ENCODE measurements at places on chromosomes 12 and 14. TPM values are rescaled to one million over a fixed set of nuclear protein-coding genes. Genes with fewer than 3 reads are reported as not detected.

KCNH3 gene
- 0.29 TPM for total RNA-seq

DNA sequence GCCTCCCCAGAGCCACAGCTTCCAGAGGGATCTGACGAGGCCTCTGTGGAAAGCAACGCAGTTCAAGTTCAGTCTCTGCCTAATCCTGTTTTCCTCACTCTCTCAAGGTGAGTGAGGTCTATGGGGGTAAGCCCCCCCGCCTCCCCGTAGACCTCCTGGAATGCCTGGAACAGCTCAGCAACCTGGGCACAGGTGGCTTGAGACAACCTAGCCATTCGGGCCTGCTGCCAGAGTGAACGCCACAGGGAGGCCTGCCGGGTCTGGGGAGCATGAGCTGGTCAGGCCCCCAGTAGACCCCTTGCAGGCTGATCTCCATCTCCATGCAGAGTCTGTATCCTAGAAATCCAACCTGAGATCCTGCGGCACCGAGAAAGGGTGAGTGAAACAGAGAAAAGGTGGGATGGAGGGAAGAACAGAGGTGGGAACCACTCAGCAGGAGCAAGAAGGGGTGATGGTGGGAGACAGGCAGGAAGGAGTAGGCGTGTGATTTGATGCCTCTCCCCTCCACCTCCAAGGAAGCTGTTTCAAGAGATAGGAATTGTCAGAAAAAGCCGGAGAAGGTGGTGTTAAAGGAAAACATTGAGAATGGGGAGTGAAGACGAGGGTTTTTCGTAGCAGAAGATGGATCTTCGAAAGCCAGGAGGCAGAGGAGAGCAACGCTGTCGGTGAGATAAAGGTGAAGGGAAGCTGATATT is 123.1 kb upstream of the PRMT8 start:
- no peak overlapping the region for H3K4me3 ChIP-seq
- no peaks in the 10 kb centered on the region for H3K4me1 ChIP-seq
- no peak for DNase-seq
- no peaks in the 10 kb centered on the region for H3K36me3 ChIP-seq
- H3K27ac ChIP-seq = no peak overlapping the region
- peaks cover 5% of the 10 kb centered on the region for H3K27me3 ChIP-seq

- no peaks in the 10 kb centered on the region for H3K4me1 ChIP-seq
- no peaks in the 10 kb centered on the region for H3K36me3 ChIP-seq
- H3K27me3 ChIP-seq = no peaks in the 10 kb centered on the region
- no peak for DNase-seq
- no peak overlapping the region for H3K27ac ChIP-seq
- no peak overlapping the region for H3K4me3 ChIP-seq
Observed at GRCh38 chr12:43891856-43892574, 56.1 kb downstream of the TMEM117 start.

DNA sequence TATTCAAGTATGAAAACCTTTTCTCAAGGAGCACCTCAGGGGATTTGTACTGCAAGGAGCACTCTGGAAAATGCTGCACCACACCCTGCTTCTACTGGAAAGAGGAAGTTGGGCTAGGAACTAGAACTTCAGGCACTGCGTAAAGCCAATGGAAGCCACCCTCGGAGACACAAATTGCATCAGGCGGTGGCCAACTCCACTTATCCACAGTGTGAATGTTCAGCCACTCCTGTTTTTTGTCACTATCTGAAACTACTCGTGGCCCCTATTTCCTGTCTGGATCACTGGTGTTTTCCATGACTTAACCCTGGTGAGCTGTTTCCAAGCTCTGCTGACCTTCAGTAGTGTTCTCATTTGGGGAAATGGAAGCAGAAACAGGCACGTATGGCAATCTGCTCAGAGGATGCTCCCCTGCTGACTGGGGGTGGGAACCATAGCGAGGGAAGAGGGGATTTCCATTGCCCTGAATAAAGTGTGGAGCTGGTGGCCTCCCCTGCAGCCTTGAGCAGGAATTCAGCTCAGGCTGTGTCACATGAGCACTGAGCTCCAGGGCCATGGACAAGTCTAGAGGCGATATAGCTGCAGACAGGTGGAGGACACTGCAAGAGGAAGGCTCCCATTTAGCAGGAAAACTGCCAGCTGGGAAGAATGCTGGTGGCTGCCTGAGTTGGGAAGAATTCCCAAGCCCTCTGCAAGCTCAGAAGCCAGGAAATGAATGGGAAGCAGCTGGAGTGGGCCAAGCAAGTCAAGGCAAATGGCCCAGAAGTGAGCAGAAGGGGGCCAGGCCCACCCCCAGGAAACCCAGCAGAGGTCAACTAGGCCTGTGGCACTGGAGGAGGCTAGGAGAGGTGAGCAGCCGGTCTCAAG is 50.5 kb upstream of the RAP1B start:
- H3K27ac ChIP-seq = no peak overlapping the region
- no peaks in the 10 kb centered on the region for H3K36me3 ChIP-seq
- DNase-seq = no peak
- H3K4me3 ChIP-seq = no peak overlapping the region
- H3K27me3 ChIP-seq = no peaks in the 10 kb centered on the region
- H3K4me1 ChIP-seq = peaks cover 11% of the 10 kb centered on the region

DNA sequence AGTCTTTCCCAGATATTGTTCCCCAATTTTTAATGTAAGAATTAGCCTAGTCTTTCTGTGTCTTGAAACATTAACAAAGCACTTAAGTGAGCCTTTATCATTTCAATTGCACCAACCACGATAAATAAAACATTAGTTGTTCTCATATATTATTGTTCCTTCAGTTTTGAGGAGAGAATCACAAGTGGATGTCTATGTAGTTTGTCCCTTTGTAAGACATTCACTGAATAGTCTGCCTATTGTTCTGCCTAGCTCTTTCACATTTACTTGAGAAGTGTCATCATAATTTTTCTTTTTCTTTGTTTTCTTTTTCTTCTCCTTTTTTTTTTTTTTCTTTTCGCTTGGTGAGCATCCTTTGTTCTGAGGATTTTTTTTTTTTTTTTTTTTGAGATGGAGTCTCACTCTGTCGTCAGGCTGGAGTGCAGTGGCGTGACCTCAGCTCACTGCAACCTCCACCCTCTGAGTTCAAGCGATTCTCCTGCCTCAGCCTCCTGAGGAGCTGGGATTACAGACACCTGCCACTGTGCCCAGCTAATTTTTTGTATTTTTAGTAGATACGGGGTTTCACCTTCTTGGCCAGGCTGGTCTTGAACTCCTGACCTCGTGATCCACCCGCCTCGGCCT is 129.7 kb downstream of the SYT1 start:
- no peak overlapping the region for H3K4me3 ChIP-seq
- no peaks in the 10 kb centered on the region for H3K4me1 ChIP-seq
- DNase-seq = no peak

Measured in K562 (cell line).